ENCODE measurements at places on chromosomes 1 and 21.
A peak's percentile ranks its signal among the peaks of the same experiment; 100 is the strongest.

DNA sequence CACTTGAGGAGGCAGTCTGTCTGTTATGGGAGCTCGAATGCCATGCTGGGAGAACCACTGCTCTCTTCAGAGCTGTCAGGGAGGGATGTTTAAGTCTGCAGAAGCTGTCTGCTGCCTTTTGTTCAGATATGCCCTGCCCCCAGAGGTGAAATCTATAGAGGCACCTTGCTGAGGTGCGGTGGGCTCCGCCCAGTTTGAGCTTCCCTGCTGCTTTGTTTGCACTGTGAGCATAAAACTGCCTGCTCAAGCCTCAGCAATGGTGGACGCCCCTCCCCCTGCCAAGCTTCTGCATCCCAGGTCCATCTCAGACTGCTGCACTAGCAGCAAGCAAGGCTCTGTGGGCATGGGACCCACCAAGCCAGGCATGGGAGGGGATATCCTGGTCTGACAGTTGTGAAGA lies 247.5 kb downstream of the LMX1A start:
- no peak overlapping the region for H3K4me3 ChIP-seq
- H3K36me3 ChIP-seq: no peaks in the 10 kb centered on the region
- no peak overlapping the region for H3K27ac ChIP-seq

DNA sequence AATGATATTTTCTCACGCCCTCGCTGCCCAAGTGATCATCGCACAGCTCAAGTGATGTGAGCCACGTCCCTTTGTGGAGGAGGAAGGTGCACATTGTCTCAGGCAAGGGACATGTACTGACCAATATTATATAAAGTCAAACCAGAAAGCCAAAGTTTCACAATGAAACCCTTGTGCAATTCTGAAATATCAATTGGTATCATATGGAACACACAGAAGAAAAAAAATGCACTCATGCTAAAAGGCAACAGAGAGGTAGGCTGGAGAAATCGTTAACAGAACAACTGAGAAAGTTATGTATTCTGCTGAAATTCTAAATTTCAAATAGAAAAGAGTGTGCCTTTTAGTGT lies 1.9 kb downstream of the JAM2 start:
- H3K27me3 ChIP-seq: peaks cover 41% of the 10 kb centered on the region
- peaks cover 15% of the 10 kb centered on the region for H3K4me1 ChIP-seq
- no peak overlapping the region for H3K27ac ChIP-seq

DNA sequence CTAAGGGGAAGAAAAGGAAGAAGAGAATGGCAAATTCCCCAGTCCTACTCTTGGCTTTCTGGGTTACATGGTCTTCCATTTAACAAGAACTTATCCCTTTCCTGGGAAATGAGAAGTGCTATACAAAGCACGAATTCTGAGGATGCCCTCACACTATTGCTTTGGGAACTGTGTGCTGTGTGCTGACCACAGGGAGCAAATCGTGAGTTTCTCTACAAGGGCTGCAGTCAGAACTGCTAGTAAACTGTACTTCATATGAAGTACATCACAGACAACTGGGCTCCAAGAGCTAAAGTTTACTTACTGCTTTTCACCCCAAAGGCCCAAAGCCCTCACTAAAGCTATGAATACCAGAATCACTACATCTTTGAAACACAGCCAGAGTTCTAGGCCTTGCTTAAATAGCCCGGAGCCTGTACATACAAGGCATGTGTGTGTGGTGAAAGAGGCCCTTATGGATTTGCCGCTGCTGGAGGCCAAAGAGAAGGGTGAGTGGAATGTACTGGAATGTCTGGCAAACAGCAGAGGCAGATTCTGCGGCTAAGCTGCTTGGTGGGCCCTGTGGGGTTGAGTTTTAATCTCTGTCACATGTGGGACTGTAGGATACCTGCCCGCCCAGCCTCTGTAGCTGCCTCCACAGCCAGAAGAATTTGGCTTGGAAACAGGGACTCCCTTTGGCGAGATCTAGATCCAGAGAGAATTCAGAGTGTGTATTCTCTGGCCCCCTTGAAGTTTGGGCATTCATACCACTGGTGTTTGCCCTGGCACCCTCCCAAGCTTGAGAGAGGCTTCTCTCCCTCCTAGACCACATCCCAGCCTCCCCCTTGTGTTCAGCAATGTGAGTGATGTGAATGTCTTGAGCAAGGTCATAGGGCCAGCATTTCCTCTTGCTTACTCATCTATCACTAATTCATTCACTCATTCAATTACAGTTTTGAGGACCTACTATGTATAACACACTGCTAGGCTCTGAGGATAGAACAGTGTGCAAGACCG lies 21.9 kb upstream of the TRIM67 start:
- H3K36me3 ChIP-seq: no peaks in the 10 kb centered on the region
- no peaks in the 10 kb centered on the region for H3K4me1 ChIP-seq
- H3K4me3 ChIP-seq: no peak overlapping the region
- DNase-seq: no peak

DNA sequence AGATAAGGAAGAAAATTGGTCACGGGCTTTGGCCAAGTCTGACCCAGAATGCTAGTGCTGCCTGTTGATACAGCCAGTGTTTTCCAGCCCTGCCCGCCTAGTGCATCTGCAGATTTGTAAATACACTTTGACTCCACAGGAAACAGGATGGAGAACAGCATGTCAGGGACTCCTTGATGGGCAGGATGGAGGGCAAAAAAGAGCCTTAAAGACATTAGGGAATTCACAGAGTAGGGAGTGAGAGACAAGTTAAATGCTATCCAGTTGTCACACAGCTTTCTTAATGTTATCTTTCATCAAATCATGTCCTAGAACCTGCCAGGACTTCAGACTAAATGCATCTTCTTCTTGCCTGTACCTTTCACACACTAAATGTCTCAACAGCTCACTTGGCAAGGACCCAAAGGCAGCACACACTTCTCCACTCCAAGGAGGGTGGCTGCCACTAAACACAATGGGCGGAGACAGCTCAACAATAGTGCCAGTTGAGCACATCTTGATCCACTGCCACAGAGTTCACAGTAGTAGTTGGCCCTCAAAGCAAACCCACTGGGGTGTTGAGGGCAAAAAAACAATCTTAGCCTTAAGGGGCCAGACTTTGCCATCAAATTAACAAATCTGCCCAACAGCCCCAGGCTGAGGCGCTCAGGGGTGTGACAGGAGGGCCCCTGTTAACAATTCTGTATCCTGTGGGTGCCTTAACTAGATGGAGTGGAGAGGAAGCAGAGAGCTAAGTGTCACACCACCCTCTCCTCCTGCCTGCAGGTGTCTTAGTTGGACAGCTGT lies 2.7 kb downstream of the HIVEP3 start:
- peak overlapping the region; percentile 1 for H3K27ac ChIP-seq
- no peaks in the 10 kb centered on the region for H3K27me3 ChIP-seq
- H3K4me1 ChIP-seq: peaks cover 29% of the 10 kb centered on the region
- no peak overlapping the region for H3K4me3 ChIP-seq
